ENCODE measurements at places on chromosomes 6 and 20.

DNA sequence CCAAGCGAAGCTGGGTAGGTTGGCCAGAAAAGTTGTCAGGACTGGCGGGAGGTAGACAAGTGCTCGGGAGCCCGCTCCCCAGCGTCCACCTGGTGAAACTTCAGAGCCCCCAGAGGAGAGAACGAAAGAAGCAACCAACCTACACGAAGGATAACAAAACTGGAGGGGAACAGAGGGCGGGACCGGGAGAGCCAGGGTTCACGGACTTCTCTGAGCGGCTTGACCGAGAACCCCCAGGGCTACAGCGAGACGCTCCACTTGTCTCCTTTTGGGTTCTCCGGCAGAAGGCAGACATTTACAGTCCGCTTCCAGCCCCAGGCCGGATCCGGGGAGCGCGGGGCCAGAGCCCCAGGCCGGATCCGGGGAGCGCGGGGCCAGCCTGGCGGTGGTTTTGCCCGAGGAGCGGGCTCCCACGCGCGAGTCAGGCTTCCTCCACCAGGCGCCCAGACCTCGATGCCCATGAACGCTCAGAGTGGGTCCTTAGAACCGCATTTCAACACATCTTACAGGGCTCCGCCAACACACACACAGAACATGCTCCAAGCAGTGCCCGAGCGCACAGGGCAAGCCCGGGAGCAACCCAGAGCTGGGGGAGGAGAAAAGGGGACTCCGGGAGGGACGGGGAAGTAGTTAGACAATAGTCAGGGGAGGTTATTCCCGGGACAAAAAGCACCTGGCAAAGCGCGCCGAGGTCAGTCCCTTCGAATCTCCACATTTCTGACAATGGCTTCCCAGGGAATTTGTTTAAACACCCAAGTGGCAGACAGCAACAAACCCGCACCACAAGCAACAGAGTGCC is 1.1 kb downstream of the PTPRK start:
- DNase-seq: no peak

- no peak for DNase-seq
Measured at GRCh38 chr20:45958593-45958992, 13.4 kb downstream of the ZNF335 start.

DNA sequence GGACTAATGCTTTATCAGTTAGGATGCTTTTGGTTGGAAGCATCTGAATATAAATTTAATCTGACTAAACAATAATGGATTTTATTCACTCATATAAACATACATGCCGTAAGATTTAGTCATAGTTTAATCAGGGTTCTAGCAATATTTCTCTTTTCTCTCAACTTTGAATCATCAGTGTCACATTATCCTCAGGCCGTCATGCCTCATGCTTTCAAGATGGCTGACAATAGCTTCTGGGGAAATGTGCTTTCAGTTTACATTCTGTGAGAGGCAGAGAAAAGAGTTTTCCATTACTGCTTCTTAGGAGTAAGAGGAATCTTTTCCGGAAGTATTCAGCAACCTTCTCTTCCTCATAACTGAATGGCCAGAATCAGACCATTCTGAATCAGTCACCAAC is 162.2 kb downstream of the GJA1 start:
- DNase-seq: no peak

- DNase-seq: no peak
Measured at GRCh38 chr6:118528129-118528528, 20.0 kb upstream of the PLN start.

DNA sequence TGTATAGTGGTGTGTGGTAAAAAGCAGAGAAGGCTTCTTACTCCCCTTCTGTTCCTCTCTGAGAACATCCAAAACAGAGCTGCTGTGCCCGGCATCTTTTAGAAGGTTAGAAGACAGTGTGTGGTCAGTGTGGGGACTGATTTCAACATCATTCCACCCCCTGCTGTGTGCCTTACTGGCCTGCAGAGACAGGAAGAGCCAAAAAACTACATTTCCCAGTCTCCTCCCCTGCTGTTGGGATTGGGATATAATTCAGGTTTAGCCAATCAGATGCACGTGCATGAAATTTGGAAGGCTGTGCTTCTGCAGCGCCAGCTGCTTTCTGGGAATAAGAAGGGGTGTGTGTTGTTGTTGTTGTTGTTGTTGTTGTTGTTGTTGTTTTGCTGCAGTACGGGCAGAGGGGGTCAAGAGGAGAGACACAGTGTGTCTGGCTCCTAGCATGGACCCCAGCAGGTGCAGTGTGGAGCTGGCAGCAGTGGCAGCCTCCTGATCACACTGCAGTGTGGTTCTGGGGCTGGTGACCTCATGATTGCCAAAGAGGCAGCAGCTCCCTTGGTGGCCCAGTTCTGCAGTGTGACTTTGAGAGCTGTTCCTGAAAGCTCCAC is 74.7 kb downstream of the MRPL14 start:
- no peak for DNase-seq

DNA sequence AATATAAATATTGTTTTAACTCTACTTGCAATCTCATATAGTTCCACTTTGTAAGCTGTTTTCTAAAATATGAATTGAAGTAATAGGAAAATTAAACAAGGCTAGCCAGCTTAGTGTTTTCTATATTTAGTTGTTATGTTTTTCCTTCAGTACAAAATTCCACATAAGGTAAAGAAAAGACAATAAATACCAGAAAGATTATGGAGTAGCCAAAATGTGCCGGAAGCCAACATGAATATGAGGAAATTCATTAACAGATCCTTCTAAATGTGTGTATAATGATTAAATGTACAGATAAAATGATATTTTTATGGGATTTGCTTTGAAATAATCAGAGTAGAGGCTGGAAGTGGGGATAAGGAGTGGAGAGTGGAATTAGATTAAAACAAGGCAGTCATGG is 52.5 kb upstream of the COL21A1 start:
- DNase-seq: no peak

- DNase-seq: no peak
Measured at GRCh38 chr6:52590152-52590891, 13.5 kb upstream of the TRAM2 start.

DNA sequence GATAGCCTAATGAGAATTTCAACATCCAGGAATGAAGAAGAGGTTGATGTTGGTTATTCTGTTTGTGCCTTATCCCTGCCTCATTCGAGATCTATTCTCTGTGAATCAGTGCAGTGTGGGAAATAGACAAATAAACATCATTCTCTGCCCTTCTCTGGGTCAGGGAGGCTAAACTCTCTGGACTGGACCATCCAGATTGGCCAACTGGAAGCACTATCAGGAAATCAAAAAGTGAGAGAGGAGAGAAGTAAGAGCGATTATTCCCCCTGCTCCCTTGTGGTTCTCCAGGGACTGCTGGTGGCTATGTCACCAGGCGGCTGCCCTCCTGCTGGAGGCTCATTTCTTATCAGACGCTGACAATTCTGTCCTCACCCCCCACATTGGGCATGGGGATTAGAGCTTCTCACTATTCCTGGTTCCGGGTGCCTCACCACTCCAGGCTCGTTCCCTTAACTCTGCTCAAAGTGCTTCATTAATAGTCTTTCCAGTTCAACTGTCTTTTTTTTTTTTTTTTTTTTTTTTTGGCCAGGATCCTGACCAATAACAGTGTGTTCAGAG is 201.7 kb upstream of the RREB1 start:
- no peak for DNase-seq

GRCh38 chr6:75109022-75109421 is 96.8 kb downstream of the COL12A1 start:
- DNase-seq: no peak

DNA sequence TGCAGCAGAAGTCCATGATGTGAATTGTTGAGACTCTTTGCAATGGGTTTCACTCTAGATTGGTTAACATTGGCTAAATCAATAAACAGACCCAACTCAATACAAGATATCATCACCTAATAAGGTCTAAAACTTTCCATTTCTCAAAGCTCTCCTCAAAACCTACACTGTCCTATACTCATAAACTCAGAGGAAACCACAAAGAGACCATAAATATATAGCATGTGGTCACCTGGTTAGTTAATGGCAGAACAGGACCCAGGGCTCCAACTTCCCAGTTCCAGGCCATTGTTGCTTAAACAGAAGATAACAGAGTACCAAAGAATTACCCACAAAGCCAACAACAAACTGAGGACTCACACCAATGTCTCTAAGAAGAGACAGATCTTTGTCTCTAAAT is 12.0 kb downstream of the RTN4IP1 start:
- no peak for DNase-seq

DNA sequence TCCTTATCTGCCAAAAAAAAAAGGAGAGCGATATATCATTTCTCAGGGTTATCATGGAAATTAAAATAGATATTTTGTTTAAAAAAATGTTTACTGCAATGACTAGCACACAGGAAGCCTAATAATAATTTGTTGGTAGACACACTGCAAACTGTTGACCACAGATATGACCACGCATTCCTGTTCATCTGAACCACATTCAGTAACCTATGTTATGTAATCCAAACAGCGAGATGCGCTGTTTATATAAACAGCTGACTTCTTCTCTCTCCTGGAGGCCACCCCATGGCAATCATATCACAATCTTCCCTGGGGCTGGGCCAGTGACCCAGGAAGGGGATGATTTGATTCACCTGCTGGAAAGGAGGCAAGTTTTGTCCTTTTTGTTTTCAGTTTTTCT is 129.3 kb upstream of the UST start:
- DNase-seq: no peak

- DNase-seq: no peak
Measured at GRCh38 chr20:20791664-20792568, 79.5 kb upstream of the RALGAPA2 start.

- DNase-seq: no peak
Measured at GRCh38 chr6:44049163-44049988, 77.9 kb downstream of the MRPL14 start.

GRCh38 chr6:147170269-147170668 is 33.9 kb upstream of the STXBP5 start:
- DNase-seq: no peak

- DNase-seq: no peak
Measured at GRCh38 chr6:107654764-107655163, 164.8 kb downstream of the SOBP start.

GRCh38 chr6:33073431-33073871 is at the start of gene HLA-DPA1:
TSS of gene HLA-DPA1 (minus strand) at chr6:33073649.
- DNase-seq: peak; percentile 77

- no peak for DNase-seq
Measured at GRCh38 chr6:168390749-168391420, 50.1 kb upstream of the SMOC2 start.

- no peak for DNase-seq
Measured at GRCh38 chr20:36093025-36093803, 61.3 kb upstream of the EPB41L1 start.

GRCh38 chr6:96651816-96652215 is 88.9 kb downstream of the FHL5 start:
- no peak for DNase-seq

DNA sequence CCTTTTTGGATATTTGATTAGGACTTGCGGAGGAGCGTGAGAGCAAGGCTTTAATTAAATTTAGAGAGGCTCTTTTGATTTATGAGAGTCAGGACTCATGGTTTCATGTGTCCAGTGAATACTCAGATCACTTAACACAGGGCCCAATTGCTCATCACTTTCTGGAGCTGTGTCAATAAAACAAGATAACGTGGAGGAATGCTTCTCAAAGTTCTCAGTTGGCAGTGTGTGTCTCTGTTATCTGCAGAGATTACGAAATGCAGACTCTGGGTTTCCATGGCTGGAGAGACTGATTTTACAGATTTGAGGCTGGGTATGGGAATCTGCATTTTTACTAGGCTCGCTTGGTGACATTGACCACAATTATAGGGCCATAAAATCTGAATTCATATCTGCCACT is 335.8 kb upstream of the FLRT3 start:
- DNase-seq: no peak

GRCh38 chr6:27812805-27813492 is 99.2 kb downstream of the OR2B2 start:
- DNase-seq: no peak

DNA sequence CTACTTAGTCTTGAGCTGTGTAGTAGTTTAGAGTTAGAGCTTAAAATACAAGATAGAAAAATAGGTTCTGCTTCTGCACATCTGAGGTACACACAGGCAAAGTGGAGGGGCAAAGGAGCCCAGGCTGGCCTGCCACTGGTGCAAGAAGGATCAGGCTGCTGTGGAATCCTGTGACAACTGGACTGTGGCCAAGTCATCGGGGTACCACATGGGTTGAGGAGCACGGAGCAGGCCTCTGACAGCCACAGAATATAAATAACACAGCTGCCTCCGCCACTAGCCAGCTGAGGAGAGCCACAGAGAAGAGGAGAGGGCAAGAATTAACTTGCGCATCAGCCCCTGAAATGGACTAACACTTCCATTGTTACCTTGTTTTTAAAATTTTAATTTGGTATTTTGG is 206.0 kb upstream of the MARCKS start:
- no peak for DNase-seq

GRCh38 chr20:45835329-45835765 is 1.7 kb downstream of the SNX21 start:
- DNase-seq: no peak

DNA sequence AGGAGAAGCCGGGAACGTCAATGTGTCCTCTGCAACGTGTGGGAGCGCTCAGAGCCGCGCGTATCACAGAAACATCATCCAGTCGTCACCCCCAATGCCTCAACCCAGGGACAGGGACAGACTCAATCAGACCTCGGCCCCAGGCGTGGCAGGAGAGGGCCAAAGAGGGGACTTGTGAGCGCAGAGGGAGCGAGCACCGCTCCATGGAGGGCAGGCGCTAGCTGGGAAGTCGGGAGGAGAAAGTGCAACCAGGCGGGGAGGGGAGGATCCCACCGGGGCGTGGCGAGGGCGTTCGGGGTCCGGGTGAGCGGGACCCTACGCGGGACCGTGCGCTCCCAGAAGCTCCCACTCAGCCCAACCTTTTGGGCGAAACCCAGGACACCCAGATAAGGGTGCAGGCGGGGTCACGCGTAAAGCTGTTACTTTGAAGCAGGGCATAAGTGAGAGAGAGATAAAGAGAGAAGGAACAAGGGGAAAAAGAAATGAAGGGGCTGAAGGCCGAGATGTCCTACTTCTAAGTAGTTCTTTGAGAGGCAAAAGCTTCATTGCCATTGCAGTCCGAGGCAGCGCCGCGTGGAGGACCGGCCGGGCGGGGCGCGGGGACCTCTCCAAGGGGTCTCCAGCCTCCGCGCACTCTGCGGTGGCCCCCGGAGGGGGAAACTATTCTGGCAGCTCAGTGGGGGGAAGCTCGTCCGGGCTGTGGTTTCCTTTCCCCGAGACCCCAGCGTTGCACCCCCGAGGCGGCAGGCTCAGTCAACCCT is 862 bp upstream of the SOBP start:
- no peak for DNase-seq

All from KG1 (cell line).